Activated naive CD4-positive, alpha-beta T cell treated with anti-CD3 and anti-CD28 coated beads for 36 hours (primary cell): ENCODE measurements at places on chromosomes 3 and 15. TPM values are rescaled to one million over a fixed set of nuclear protein-coding genes. Genes with fewer than 3 reads are reported as not detected.

EPM2AIP1 gene
- 10.8 TPM for total RNA-seq

B3GALNT1 gene
- total RNA-seq: 0.76 TPM

RBP2 gene
- not detected for total RNA-seq

THRB gene
- total RNA-seq: not detected

HHATL gene
- not detected for total RNA-seq

ITGA11 gene
- 0.12 TPM for total RNA-seq

NPAP1 gene
- not detected for total RNA-seq
